WTC11 (cell line): ENCODE measurements at places on chromosomes 7 and 10. TPM values are rescaled to one million over a fixed set of nuclear protein-coding genes. Genes with fewer than 3 reads are reported as not detected.

DNA sequence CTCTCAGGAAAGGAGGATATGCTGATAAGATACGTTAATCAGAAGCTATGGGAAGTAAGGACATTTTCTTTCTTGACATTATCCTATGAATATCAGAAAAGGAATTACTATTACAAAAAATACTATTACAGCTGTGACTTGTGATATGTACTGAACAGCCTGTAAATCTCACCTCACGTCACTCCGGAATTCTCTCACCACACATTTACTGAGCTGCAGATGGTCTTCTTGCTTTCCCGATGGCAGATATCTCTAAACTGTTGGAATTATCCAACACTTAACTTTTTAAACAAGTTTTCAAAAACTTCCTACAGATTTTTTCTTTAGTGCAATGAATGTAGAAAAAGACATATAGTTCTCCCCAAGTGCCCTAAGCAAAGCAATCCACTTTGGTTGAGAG lies 313.4 kb downstream of the GPR37 start:
- no peak for DNase-seq

DNA sequence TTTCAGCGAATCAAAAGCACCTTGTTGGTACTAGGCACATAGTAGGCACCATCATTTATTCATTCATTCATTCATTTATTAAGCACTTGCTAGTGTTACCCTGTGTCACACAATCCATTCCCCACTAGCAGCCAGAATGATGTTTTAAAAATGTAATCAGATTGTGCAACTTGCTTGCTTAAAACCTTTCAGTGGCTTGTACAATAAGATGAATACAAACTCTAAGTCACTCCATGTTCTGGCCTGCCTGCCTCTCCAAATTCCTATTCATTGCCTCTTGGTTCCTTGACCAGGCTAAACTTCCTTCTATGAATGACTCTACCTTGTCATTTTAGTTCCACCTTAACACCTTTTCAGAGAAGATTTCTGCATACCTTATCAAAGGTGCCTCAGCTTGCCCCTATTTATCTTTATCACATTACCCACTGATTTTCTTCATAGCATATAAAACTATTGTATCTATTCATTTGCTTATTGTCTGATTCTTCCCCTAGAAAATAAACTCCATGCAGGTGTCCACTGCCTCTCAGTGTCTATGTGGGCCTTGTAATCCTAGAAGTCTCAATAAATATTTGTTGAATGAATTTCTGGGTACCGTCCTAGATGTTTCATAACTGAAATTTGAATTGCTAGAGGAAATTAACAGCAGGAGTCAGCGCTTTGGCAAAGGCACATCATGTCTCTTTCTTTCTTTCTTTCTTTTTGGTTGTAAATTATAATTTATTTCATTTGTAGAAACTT lies 169.5 kb downstream of the TMEM26 start:
- no peak for DNase-seq

DNA sequence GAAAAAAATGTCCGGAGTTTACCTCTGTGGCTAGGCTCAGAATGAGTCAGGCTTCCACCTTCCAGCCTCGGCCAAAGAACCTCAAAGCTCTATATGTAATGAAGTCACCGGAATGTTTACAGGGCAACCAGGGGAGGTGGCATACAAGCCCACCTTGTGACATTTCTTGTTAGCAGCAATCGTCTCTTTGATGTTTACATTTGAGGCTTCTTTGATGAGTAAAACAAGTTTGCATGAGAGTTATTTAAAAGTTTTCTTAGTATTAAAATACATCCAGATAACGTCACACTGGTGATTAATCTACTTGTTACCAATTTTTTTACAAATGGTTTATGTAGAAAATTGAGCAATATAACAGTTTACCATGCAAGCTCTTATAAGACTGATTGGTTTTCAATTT lies 133.1 kb upstream of the ADAM12 start:
- no peak for DNase-seq

- no peak for DNase-seq
Measured at GRCh38 chr10:27457261-27457945, 46.7 kb upstream of the RAB18 start.

CYP2C18 gene
- 0.07 to 0.28 TPM (median 0.14 TPM) in 3 replicates for total RNA-seq

DNA sequence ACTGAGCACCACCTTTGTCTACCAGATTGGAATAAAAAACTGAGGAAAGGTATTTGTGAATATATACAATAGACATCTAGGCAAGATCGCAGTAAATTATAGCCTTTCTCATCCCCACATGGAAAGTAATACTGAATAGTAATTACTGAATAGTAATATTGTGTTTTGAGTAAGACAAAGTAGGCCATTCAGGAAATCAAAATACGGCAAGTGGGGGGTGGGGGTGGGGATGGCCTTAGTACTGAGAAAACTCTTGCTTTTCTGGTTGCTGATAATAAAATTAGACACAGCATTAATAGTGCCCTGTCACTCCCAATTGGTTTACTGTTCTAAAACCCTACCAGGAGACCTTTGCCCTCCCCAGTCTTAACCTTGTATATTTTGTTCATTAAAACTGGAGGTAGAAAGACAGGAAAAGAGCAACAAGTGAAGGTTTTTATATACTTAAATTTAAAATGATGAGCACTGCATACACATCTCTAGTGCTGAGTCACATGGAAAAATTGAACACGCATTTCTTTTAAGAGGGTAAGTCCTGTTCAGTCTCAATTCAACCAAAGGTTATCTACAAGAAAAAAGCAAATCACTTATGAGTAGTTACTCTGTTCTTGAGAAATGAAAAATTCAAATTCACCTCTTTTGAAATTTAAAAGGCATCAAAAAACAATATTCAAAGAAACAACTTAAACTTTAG lies 65.6 kb downstream of the IGF2BP3 start:
- no peak for DNase-seq
